ENCODE measurements at places on chromosomes 7 and 10.
A peak's percentile ranks its signal among the peaks of the same experiment; 100 is the strongest.

GRCh38 chr10:74055383-74056049 lies 57.6 kb downstream of the VCL start:
- no peak for DNase-seq

DNA sequence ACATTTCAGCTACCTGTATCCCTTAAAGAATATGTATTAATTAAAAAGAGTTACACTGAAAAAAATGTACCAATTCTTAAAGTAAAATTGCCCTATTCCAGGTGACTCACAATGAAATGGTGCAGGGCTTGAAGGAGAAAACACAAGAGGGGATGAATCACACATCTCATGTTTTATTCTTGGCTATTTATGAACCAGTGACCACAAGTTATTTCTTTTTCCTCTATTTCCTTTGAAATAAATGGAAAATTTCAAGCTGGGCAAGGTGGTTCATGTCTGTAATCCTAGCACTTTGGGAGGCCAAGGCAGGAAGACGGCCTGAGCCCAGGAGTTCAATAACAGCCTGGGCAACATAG lies 106.8 kb downstream of the UBE2H start:
- DNase-seq, result no peak

DNA sequence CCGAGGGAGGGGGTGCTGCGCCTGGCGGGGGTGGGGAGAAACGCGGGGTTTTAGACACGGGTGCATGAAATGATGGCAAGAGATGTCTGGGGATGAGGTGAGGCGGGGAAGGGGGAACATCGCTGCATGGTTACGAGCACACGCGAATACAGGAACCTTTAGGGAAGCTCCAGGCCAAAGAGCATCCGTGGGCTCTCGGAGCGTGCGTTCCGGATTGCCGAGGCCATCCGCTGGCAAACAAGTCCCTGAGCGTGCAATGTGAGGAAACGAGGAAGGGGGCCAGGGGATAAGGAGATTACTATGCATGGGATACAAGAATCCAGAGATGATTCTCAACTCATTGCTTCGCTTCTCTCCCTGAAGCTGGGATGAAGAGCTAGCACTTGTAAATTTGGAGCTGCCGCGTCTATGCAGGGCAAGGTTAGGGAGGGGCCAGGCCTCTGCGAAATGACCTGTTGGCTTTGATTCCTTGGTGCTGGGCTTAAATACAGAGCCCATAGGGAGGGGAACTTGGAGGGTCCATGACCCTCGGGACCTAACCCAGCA lies 520 bp upstream of the WNT2 start:
- DNase-seq, result no peak

DNA sequence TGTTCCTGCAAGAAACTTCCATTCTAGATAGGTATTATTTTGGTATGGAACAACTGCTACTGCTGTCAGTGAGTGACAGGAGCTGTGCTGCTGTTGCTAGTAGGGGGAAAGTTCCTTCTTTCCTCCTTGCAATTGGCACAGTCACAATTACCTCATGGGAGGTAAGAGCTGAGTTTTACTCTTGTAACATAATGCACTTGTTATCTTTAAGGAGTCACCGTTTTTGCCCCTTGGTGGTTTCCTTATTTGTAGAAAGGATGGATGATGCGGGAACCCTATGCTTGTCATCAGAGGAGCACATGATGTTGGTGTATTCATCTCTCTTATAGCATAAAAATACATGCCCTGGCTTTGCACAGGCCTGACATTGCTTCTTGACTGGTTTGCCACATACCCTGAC lies 234.7 kb upstream of the NPY start:
- no peak for DNase-seq

DNA sequence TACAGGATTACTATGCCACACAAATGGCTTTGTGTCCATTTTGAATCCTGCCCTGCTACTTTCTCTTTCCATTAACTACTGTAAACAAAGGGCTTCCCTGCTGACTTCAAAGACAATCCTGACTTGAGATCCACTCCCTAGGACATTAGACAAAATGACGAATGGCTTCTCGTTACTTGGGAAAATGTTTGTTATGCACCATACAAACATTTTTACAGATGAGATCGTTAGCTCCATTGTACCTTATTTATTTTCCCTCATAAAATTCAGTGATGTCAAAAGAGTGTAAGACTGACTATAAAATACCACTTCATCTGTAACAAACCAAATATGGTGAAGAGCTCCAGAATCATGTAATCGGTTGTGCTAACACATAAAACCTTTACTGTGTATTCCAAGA lies 121.8 kb downstream of the CD36 start:
- no peak for DNase-seq

GRCh38 chr10:114519306-114519669 lies 115.0 kb upstream of the AFAP1L2 start:
- peak; percentile 36 for DNase-seq

DNA sequence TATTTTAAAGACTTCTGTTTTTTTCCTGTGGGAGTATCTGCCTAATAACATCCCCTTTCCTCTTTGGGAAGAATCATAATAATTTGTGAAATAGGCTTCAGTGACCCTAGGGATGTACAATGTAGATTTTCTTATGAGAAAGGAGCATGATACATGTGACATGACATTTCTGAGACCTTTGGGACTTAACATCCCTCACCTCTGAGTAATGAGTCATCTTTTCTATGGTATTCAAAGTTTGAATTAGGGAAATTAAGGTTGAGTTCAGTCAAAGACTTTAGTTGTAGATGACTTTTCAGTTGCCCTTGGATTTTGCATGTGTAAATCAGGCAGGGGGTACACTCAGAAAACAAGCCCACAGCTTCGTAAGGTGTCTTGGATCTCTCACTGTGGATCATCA lies 14.3 kb downstream of the GRK5 start:
- no peak for DNase-seq

DNA sequence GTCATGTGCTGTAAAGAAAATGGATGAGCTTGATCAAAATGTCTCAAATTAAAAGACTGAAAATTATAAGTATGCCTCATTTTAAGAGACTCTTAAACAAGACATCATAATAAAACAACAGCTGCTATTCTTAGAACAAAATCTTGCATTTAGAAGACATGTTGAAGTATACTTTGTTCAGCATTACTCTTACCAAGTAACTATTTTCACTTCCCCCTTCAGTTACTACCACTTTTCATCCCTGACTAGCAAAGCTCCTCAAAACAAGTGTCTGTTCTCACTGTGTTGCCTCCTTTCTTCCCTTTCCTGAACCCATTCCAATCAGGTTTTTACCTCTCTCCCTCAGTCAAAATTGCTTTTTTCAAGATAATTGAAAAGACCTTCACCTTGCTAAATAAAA lies 31.6 kb downstream of the ELAPOR2 start:
- DNase-seq, result no peak

- DNase-seq, result no peak
Measured at GRCh38 chr10:119289227-119289920, 82.0 kb downstream of the GRK5 start.

- DNase-seq, result peak; percentile 28
Measured at GRCh38 chr10:69180525-69181204, 631 bp downstream of the SUPV3L1 start.

DNA sequence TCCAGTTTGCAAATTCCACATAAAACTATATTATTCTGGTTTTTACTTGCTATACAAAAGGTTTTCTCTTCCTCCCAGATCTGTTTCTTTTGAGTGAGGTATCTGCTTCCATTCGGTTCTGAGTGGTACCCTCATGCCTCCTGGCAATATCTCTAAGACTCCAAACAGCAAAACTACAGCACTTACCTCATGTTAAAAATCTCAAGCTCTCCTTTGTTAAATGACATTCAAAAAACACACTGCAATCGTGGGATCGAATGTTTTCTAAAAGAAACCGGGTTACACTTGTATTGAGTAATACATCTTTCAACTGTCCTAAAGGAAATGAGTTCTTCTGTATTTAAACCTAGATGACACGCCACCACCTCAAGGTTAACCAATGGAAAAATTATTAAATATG lies 11.1 kb downstream of the YWHAG start:
- no peak for DNase-seq

DNA sequence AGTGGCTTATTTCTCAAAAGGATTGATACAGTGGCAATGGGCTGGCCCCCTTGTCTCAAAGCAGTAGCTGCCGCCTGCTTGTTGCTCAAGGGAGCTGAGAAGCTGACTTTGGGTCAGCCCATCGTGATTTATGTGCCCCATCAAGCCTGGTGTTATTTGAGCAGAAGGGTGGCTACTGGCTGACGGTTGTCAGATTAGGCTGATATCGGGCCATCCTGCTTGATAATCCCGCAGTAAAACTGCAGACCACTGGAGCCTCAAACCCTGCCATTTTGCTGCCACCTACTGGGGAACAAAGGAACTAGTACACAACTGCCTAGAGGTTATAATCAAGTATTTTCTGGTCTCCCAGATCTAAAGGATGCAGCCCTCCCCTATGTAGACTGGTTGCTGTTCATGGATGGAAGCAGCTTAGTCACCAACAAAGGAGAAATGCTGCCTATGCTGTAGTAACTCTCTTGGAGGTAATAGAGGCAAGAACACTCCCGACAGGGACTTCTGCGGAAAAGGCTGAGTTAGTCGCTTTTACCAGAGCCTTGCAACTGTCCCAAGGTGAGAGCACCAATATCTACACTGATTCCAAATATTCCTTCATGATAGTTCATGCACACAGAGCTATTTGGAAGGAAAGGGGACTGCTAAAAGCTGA lies 65.9 kb upstream of the ZNF92 start:
- peak; percentile 29 for DNase-seq

- DNase-seq, result no peak
Measured at GRCh38 chr7:102849079-102849478, 63.7 kb upstream of the LRRC17 start.

DNA sequence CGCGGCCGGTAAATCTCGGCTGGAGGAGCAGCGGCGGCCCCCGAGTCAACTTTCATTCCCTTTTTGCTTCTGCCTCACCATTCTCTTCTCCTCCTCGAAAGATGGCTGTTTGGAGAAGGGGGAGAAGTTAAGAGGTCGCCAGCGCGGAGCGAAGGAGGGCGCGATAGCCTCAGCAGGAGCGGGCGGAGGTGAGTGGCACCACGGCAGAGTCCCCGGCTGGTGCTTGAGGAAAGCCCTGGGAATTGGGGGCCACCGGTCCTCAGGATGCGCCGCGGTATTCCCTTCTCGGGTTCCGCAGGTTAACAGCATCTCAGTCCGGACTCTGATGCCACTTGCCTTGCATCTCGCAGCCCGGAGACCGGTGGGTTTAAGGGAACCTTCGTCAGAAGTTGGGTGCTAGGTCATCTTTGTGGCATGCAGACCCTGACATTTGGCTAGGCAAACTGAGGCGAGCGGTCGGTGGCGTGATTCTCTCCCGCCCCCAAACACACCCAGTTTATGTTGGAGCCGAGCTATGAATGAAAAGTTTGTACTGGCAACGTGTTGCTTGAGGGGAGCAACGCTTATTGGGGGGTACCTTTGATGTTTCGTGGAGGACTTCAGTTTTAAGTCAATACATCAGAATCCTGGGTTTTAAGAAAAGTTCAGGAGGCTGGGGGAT lies 59.5 kb upstream of the PRPS1L1 start:
- DNase-seq, result peak; percentile 7

- no peak for DNase-seq
Measured at GRCh38 chr7:26691406-26691805, 173.0 kb downstream of the SKAP2 start.

DNA sequence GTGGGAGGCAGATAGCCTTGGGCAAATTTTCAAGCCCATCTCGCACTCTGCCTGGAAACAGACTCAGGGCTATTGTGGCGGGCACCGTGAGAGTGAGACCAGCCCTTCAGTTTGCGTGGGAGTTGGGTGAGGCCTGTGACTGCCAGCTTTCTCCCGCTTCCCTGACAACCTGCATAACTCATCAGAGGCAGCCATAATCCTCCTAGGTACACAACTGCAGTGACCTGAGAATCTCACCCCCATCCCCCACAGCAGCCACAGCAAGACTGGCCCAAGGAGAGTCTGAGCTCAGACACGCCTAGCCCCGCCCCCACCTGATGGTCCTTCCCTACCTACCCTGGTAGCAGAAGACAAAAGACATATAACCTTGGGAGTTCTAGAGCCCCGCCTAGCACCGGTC lies 275.4 kb downstream of the GRID1 start:
- DNase-seq, result no peak

GRCh38 chr7:31044529-31044928 lies 7.6 kb upstream of the ADCYAP1R1 start:
- DNase-seq, result no peak

GRCh38 chr7:1058311-1058710 lies 14.0 kb downstream of the GPR146 start:
- DNase-seq, result no peak

- no peak for DNase-seq
Measured at GRCh38 chr10:86262688-86263181, 103.9 kb downstream of the GRID1 start.

- no peak for DNase-seq
Measured at GRCh38 chr7:148060724-148061123, 529.8 kb upstream of the C7orf33 start.

DNA sequence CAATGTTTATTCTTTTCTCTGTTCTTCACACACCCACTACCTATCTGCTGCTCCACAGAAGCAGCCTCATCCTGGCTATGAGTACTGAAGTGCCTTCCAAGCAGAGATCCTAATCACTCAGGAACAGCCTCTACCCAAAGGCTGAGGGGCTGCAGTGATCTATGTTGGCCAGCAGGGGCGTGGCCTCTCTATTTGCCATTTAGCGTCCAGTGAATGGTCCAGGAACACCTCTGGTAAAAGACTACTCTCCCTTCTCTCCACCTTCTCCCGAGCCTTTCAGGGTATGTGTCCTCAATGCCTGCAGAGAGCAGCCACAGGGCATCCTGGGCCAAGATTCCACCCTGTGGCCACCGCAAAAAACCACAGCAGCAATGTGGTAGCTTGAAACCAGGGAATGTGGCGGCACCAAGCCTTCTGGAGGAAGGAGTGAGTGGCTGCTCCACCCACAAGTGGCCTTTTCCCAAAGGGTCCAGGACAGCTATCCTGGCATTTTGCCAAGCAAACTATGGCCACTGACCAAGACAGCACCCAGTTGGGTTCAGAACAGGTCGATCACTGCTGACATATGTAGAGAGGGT lies 70.9 kb downstream of the SYPL1 start:
- DNase-seq, result no peak

- no peak for DNase-seq
Measured at GRCh38 chr7:73690646-73691045, 7.2 kb downstream of the BUD23 start.

DNA sequence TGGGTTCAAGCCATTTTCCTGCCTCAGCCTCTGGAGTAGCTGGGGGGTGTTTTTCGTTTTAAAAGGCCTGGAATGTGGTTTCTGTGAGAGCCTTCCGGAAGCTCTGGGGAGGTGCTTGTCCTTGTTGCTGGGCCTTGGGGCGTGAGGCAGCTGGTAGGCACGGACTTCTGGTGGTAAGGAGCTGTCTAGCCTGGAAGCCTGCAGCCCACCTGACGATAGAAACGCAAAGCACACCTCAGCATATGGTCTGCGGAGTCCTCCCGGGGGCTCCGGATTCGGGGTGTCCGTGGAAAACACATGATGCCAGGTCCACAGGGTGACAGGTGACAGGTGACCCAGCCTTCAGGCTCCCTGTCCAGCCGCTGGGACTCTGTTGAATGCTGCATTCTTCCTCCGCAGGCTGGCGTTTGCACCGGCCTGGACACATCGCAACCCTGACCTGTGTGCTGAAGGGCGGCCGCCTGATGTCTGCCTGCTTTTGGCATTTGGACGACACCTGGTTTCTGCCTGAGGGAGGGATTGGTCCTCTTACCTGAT lies 37.3 kb downstream of the INPP5A start:
- DNase-seq, result no peak

- DNase-seq, result no peak
Measured at GRCh38 chr10:7956508-7956907, 98.0 kb upstream of the GATA3 start.

Measured in ovary (tissue), 10 donors.